Fibroblast of upper back skin (primary cell): ENCODE measurements at places on chromosomes 5 and 9.

DNA sequence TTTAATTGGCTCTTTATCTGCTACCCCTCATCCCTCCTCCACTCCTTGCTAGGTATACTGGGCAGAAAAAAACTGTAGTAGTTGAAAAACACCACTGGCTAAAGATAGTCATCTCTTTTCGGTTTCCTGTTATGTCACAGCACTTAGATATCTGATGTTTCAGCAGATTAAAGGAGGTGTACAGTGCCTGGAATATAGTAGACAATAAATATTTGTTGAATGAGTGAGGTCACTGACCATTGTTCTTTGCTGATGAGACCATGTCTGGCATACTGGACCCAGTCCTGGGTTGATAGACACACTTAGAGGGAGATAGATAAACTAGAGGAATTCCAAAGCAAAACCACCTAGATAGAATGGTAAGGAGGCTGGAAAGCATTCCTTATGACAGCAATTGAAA, 3.2 kb downstream of the GRPEL2 start:
- DNase-seq: no peak

- DNase-seq: no peak
Measured at GRCh38 chr5:132193165-132193694, 34.4 kb downstream of the P4HA2 start.

DNA sequence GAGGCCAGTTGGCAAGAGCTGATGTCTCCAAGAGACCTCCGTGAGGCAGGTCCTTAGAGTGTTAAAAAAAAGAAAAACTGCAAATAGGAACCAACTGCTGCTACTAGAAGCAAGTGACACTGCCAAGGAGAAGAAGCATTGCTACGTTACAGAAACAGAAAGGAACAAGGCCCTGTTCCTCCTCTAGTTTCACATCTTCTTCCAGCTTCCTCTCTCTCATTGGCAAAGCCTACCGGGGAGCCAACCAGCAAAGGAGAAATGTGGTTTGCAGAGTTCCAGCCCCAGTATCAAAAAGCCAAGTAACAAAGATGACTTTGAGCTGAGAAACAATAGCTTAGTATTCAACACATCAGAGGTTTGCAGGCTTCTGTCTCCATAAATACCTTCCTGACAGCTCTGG, 145.9 kb downstream of the PRELID2 start:
- DNase-seq: no peak

DNA sequence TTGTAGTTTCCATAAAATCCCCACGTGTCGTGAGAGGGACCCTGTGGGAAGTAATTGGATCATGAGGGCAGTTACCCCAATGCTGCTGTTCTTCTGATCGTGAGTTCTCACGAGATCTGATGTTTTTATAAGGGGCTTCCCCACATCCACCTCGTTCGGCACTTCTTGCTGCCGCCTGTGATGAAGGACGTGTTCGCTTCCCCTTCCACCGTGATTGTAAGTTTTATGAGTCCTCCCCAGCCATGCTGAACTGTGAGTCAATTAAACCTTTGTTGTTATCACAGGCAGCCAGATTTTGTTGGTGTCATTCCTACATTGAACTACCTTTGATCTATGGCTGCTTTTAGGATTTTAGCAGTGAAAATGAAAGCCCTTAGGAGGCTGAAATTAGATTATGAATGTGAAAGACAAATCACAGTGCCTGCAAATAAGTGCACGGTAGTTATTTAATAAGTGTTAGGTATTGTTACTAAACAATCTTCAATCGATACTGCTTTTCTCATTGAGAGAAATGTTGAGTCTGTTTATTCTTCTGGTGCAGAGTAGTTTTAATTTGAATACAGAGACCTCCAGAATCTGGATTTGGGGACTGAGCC, 68.0 kb upstream of the C6 start:
- DNase-seq: no peak

DNA sequence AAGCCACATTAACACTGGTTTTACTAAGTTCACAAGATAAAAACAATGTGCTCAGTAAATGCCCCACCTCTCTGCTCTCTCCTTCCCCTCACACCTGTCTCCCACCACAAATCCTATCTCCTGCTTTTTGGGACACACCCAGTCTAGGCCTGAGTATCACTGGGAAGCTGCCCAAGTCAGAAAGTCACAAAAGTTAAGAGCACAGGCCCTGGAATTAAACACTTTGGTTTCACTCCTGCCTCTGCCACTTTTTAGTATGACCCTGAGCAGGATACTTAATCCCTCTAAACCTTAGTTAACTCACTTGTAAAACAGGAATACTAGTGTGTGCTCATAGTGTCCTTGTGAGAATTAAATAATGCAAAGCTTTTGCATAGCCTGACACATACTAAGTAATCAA, 11.3 kb downstream of the C5 start:
- no peak for DNase-seq

DNA sequence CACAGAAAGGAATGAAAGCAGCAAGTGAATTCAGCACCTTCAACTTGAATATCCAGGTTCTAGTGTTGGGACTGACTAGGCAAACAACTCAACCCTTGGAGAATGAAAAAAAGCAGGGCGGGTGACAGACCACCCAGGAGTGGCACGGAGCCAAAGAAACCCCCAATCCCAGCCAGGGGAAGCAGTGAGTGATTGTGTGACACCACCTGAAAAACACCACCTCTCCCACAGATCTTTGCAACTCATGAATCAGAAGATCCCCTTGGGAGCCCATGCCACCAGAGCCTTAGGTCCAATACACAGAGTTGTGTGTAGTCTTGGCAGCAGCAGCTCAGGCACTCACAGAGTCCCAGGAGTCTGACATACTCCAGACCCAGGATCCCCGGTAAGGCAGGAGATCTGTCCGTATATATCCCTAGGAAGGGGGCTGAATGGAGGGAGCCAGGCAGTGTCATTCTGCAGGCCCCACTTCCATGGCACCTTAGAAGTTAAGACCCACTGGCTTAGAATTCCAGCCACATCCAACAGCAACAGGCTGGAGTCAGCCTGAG, 22.1 kb upstream of the ROR2 start:
- no peak for DNase-seq

- DNase-seq: no peak
Measured at GRCh38 chr5:83364312-83365299, 106.9 kb upstream of the VCAN start.

- DNase-seq: peak; percentile 95
Measured at GRCh38 chr9:69951411-69951810, 92.2 kb upstream of the MAMDC2 start.

DNA sequence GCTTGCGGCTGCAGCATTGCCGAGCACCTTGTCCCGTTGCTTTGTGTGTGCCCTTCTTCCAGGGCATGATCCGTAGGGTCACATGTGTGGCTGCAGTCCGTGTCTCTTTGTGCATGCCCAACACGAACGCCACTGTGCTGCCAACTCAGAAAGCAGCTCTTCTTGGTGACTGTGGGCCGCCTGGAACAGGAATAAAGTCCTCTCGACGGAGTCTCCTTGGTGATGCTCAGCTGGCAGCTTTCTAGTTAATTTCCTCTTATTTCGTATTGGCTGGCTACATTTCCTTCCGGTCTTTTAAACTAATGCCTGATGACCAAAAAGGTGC, 5.8 kb downstream of the EXOC3 start:
- no peak for DNase-seq

DNA sequence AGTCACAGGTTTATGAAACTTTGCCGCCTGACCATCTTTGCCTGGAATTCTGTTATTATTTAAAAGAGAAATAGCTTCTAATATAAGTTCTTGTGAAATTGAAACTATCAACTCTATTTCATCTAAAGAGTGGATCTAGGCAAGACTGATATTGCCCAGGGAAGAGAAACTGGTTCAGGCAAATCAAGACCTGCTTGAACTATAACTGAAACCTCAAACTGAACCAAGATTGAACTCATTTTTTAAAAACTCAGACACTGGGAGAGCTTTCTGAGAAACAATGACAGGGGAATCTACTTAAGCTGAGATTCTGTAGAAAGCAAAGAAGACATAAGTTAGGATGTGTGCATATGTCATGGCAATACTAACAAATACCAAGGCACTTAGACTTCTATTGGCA, 815.8 kb downstream of the BRINP1 start:
- no peak for DNase-seq

- peak; percentile 51 for DNase-seq
Measured at GRCh38 chr9:123825342-123826060, 104.4 kb downstream of the DENND1A start.

GRCh38 chr9:114995681-114996221, 65.4 kb upstream of the TNFSF8 start:
- DNase-seq: no peak

GRCh38 chr5:139251695-139252288, 41.7 kb upstream of the MATR3 start:
- DNase-seq: peak; percentile 75

- peak; percentile 55 for DNase-seq
Measured at GRCh38 chr5:150562832-150563231, 54.9 kb downstream of the NDST1 start.

DNA sequence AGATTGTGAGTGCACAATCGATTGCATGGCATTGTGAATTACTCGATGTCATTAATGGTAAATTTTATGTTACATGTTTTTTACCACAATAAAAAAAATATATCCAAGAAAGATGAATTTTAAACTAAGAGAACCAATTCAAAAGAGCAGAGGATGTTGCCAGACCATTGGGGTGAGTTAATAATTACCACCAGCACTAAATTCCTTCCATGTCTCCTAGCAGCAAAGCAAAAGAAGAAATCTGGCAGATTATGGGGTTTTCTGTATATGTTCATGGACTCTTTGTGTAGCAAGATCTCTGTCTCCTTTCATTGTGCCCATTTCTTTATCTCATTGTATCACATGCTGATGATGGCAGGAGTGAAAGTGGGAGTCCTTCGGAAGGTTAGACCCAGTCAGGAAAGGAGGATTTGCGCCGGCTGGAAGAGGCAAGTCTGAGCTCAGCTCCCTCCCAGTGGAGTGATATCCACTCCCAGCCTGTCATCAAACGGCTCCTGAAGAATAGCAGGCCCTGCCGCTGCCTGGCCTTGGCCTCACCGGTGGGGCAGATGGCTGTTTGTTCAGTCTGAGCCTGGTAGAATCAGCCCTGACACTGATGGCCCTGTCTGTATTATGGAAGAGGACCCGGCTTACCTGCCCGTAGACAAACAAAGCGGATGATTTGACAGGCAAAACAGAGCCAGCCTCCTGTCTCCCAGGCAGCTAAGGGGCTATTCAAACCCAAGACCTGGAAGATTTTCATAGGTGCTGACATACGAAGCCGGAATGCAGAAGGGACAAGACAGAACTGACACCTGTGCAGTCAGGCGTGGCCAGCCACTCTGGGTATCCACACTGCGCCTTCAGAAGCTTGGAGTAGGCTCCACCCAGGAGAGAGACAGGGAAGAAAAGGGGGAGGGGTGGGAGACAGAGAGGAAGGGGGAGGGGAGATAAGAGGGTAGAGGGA, 21.9 kb upstream of the FOXE1 start:
- no peak for DNase-seq

DNA sequence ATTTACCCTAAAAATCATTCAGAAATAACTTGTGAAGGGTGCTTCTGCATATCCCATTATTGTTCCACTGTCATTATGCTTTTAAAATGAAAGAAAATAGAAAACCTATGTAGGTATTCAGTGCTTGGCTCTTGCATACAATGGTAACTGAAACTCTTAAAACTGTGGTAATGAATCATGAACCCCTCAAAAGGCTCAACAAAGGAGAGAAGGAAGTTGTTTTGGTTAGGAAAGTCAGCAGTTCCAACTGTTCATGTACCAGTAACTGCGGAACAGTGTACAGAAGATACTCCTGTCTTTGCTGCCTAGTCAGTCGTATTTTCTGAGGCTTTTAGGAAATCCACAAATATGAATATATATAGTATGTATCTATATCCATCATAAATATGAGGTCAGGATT, 96.1 kb downstream of the OSMR start:
- no peak for DNase-seq
